ENCODE measurements at places on chromosomes 7 and 10.

- DNase-seq: no peak
Observed at GRCh38 chr7:110418659-110419280, 672.2 kb upstream of the LRRN3 start.

GRCh38 chr10:29805134-29805723 is 170.5 kb upstream of the SVIL start:
- DNase-seq: no peak

DNA sequence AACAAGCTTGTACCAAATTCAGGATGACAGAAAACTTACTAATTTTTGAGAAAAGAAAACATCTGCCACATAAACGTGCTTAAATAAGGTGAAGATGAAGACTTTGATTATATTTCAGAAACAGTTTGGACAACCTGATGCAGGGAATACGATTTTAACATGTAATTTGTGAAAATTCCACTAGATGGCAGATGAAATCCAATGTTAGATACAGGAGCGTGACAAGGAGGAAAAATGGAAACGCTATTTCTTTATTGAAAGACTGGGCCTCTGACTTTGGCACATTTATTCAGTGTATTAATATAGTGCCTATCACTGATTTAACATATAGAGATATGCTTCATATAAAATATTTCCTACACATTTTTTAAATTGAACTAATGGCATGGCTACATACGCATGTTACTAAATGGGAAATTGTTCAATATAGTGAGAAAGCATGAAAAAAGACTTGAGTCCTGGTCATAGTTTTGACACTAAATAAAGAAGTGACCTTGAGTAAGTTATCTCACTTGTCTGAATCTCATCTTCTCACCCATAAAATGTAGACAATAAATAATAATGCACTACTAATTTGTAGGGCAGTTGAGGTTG is 60.7 kb downstream of the CD36 start:
- DNase-seq: no peak

DNA sequence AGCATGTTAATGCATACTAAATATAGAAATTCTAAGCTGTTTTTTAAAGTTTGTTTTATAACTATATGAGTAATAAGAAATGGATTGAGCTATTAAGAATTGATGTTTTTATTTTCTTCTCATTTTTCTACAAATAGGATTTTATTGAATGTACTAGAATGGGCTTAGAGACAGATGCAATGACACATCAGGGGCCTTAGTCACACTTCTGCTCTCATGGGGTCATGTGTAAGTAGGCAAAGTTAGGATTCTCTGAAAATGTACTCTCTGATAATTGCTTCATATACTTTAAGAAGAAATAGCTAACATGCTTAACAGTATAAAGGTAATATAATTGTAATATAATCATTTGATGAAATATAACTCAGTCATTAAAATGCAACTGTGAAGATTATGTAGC is 154.6 kb downstream of the ZNF438 start:
- no peak for DNase-seq

DNA sequence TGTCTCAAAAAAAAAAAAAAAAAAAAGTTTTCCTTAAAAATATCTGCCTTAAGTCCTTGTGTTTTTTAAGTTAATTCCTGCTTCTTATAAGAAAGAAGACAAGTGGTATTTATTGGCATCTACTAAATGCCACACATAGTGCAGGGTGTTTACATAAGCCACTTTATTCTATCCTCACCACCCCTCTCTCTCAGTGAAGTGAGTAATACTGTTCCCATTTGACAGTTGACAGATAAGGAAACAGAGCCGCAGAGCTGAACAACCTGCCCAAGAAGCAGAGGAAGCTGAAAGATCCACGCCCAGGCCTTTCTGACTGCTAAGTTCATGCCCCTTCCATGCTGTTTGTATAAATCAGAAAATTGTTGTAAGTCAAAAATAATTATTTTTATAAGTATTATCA is 54.1 kb downstream of the ABLIM1 start:
- no peak for DNase-seq

GRCh38 chr10:48633381-48634197 is 28.7 kb upstream of the ARHGAP22 start:
- no peak for DNase-seq

GRCh38 chr7:29442146-29442545 is 121.5 kb upstream of the PRR15 start:
- DNase-seq: no peak

DNA sequence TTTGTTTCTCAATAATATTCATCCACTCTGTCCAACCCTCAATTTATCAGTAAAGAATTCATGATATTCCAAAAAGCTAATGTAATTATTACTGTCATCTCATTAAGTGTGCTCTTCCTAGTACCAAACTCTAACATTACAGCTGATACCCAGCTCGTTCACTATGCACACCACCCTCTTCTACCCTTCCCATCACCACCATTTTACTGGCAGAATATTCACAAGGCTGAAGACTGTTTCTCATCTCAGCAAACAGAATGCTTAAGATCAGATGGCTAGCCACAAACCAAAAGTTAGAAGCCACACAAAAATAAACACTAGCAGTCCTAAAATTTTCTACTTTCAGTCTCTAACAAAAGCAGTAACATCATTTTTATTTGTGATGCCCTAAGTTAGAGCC is 121.5 kb downstream of the SRPK2 start:
- no peak for DNase-seq

GRCh38 chr7:150361402-150361801 is 7.2 kb upstream of the REPIN1 start:
- no peak for DNase-seq

DNA sequence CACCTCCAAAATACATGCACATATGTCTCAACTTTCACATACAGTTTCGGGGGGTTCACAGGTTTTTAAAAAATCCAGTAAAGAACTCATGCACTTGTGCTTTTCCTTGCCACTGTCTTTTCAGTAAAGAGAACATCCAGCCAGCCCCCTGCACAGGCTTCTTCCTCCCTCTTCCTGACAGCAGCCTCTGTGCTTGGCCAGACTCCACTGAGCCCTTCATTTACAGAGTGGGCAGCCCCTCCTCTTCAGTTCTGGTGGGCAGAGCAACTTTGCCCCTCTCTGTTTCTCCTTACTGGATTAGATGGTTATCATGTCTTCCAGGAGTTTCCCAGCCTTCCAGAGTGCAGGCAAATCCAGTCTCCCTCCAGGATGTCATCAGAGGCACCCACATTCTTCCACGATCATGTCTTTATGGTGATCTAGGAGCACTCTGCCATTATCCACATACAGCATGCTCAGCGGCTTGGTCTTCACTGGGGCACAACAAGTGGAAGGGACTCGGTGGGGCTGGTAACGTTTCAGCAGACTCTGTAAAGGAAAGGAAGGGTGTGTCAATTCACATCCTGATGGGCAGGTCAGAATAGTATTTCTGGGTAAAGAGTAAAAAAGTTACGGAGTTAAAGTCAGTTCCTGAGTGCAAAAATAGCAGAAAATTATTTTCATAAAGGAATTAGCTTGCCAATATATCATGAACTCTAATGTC is 8.8 kb downstream of the NODAL start:
- DNase-seq: no peak

DNA sequence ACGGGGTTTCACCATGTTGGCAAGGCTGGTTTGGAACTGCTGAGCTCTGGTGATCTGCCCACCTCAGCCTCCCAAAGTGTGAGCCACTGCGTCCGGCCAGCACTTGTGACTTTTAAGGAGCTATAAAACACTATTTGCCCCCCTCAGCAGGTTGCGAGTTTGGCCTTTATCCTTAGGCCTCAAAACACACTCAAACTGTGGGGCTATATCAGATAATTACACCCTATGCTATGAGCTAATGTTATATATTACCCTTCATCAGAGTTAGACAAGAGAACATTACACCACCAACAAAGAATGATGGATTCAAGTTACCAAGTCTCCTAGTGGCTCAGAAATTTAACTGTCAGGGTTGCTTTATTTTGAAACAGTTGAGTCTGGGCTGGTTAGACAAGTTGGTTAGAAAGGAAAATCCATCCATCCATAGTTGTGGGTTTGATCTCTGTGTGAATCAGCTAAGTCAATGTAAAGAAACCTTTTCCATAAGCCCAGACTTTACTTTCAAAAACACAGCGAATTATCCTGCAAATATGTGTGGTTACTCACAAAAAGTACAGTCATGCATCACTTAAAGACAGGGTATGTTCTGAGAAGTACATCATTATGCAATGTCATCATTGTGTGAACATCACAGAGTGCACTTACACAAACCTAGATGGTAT is 115.8 kb downstream of the SEMA3D start:
- DNase-seq: no peak

GRCh38 chr10:119301397-119301796 is 94.0 kb downstream of the GRK5 start:
- DNase-seq: peak; percentile 21

DNA sequence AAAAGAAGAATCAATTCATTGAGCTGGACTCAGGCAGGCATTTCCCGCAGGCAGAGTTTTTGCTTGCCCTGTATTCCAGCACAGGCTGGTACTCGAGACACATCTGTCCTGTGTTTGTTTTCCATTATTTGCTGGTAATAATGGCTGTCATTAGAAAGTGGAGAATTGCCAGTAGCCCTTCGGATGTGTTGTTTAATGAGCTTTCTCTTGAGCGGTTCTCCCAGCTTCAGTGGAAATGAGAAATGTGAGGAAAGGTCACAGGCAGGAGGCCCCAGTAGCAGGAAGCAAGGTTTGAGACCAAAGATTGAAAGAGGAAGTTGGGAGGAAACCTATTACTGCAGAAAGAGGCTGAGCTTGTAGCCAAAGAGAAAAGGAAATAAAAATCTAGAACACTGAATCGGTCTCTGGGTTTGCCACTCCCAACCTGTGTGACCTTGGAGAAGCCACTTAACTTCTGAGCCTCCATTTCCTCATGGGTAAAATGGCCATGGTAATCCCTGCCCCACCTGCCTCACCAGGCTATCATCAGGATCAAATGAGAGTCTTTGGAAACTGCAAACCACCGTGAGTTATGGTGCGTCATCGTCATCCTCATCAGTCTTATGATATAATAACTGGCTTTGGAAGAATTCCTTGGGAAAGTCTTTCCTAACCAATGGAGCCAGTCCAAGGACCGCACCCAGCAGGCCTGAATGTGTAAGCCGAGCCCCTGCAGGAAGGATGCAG is 67.7 kb downstream of the TACR2 start:
- no peak for DNase-seq

DNA sequence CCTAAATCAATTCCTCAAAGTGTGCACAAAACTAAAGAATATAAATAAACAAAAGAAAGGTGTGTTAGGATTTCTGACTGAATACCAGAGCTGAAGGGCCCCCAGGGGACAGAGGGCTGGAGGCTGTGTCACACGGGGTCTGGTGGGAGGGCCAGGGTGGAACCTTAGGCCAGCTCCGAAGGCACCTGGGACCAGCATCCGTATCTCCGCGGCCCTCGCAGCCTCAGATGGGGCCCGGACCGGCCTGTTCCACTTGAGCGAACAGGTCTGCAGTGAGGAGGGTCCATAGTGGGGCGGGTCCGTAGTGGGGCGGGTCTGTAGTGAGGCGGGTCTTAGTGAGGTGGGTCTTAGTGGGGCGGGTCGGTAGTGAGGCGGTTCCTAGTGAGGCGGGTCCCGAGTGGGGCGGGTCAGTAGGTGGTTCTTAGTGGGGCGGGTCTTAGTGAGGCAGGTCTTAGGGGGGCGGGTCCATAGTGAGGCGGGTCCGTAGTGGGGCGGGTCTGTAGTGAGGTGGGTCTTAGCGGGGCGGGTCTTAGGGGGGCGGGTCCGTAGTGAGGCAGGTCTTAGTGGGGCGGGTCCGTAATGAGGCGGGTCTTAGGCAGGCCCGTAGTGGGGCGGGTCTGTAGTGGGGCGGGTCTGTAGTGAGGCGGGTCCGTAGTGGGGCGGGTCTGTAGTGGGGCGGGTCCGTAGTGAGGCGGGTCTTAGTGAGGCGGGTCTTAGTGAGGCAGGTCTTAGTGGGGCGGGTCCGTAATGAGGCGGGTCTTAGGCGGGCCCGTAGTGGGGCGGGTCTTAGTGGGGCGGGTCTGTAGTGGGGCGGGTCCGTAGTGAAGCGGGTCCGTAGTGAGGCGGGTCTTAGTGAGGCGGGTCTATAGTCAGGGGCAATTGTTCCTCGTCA is 15.1 kb downstream of the GPR146 start:
- DNase-seq: no peak

- no peak for DNase-seq
Observed at GRCh38 chr10:29386342-29386999, 97.6 kb downstream of the LYZL1 start.

GRCh38 chr7:68015122-68015977 is 1018.7 kb downstream of the TYW1 start:
- DNase-seq: no peak

DNA sequence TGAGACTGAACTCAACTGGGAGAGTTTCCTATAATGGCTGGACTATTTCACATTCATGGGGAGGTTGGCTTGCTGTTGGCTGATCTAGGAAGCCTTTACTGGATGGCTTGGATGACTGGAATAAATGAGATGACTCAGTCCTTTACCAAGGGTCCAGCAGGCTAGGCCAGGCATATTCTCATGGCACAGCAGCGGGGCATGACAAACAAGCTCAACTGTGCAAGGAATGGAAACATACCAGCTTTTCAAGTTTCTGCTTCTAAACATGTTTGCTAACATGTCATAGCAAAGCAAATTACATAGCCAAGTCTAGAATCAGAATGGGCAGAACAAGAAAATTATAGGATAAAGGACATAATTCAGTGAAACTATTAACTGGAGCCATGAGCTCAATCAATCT is 46.8 kb upstream of the CRTAC1 start:
- DNase-seq: no peak

- no peak for DNase-seq
Observed at GRCh38 chr7:101235522-101235921, 2.1 kb downstream of the CLDN15 start.

DNA sequence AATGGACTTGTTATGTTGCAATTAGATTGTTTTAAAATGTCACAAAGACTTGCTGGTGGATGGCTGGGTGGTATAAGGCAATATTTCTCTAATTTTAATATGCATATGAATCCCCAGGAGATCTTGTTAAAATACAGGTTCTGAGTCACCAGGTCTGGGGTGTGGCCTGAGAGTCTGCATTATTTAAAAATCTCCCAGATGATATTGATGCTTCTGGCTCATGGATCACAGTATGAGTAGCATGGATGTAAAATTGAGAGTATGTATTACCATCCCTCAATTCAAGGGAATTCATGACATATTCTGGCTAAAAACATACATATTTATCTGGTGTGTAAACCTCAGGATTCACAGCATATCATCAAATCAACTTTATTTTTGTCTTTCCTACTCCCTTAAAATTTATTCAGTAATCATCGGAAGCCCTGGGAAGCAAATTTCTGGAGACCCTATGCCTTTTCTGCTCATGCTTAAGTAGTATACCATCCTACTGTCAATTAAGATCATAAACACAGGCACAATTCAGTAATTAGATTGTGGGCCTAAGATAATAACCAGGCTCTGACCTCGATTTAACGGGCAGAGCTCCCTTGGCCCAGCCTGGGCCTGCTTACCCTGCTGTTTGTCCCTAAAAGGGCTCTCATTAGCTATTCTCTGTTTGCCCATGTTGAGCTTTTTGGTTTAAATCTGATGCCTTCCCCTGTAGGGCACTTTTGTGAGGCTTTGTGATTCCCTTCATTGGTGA is 29.6 kb upstream of the ICA1 start:
- no peak for DNase-seq

GRCh38 chr7:41438705-41439514 is 264.0 kb downstream of the INHBA start:
- DNase-seq: no peak

All from stimulated activated CD4-positive, alpha-beta T cell treated with anti-CD3 and anti-CD28 coated beads, Interleukin-1b, Interleukin-23, amount 100 ng/mL, for 1 hour (primary cell).